Liver (tissue), 10 donors: ENCODE measurements at places on chromosomes 4 and X. TPM values are rescaled to one million over a fixed set of nuclear protein-coding genes. Genes with fewer than 3 reads are reported as not detected.

- no peaks in the 10 kb centered on the region for H3K36me3 ChIP-seq
- no peaks in the 10 kb centered on the region for H3K27me3 ChIP-seq
- DNase-seq = no peak
- H3K4me1 ChIP-seq = no peaks in the 10 kb centered on the region
- no peak overlapping the region for H3K4me3 ChIP-seq
- H3K27ac ChIP-seq = no peak overlapping the region
These were observed 170.3 kb downstream of the MOSPD2 start for GRCh38 chrX:15043538-15043937.

DNA sequence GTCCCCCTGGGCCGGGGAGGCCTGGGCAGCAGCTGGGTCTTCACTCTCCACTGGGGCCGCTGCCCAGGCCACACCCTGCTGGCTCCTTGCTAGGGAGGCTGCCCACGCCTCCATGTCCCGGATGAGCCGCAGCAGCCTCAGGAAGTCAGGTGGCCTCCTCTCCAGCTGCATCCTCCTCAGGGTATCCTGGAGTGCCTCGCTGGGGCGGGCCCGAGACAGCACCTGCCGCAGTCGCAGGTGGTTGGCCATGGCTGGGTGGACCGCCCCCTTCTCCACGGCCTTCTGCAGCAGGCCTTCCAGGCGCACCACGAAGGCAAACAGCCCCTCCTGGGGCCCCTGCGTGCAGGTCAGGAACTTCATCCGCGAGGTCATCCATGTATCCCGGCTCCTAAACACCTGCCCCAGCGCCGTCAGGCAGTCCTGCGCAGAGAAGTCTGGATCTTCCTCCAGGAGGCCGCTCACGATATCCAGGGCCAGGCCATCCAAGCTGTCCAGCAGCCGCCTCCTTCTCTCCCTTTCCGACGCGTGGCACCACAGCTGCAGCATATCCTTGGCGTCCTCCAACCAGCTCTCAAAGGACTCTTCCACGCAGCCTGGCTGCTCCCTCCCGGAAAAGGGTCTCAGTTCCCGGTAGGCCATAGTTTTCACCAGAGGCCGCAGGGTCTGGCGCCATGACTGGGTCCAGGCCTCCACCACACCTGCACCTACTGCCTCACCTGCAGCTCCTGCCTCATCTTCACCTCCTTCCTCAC lies 2.1 kb downstream of the PNMA6F start:
- H3K36me3 ChIP-seq = no peaks in the 10 kb centered on the region
- H3K27ac ChIP-seq = no peak overlapping the region
- H3K4me3 ChIP-seq = no peak overlapping the region
- DNase-seq = no peak
- H3K27me3 ChIP-seq = no peaks in the 10 kb centered on the region
- no peaks in the 10 kb centered on the region for H3K4me1 ChIP-seq

GRCh38 chr4:170705907-170706306 lies 616.2 kb upstream of the AADAT start:
- H3K36me3 ChIP-seq = no peaks in the 10 kb centered on the region
- peaks cover 2% of the 10 kb centered on the region for H3K27me3 ChIP-seq
- no peaks in the 10 kb centered on the region for H3K4me1 ChIP-seq
- H3K4me3 ChIP-seq = no peak overlapping the region

DNA sequence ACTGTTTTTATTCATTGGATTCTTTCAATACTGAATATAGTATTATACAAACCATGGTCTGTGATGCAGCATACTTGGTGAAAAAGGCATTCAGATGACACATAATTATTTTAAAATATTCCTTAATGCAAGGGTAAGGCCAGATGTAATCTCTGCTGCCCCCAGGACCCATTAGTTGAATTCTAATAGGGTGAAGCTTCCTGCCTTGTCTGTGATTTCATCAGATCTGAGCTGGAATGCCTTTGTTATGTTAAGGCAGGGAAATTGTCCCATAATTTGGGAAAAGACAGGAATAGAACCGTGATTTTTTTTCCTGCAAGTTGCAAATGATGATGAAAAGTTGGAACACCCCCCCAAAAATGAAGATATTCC lies 26.1 kb downstream of the ZRSR2 start:
- H3K36me3 ChIP-seq = peaks cover 6% of the 10 kb centered on the region
- DNase-seq = no peak
- H3K4me1 ChIP-seq = no peaks in the 10 kb centered on the region

GUCY1B1 gene
- 2.7 TPM for polyA plus RNA-seq

GPR82 gene
- 0.59 TPM for polyA plus RNA-seq

GRCh38 chr4:107858158-107858742 lies 33.5 kb downstream of the SGMS2 start:
- no peak for DNase-seq
- H3K27me3 ChIP-seq = no peaks in the 10 kb centered on the region
- H3K4me3 ChIP-seq = no peak overlapping the region
- H3K27ac ChIP-seq = no peak overlapping the region
